ENCODE measurements at places on chromosomes 2 and 18.

DNA sequence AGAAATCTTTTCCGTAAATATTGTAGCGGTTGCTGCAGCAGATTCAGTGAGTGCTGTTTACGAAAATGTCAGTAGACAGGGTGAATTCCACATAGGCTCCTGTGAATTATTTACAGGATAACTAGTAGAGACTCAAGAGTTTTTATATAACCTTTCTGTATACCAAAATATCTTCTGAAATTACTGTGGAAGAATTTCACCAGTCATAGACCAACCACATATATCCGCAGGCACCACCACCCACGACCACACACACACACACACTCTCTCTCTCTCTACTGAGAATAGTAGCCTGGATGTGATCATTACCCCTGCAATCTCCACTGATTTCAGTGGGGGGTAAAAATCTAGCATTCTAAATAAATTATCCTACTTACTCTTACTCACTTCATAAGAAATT lies 341.8 kb downstream of the RBM43 start:
- DNase-seq: no peak

GRCh38 chr18:54127759-54128378 lies 96.6 kb downstream of the MBD2 start:
- no peak for DNase-seq

GRCh38 chr2:47803363-47803762 lies 20.4 kb downstream of the MSH6 start:
- no peak for DNase-seq

DNA sequence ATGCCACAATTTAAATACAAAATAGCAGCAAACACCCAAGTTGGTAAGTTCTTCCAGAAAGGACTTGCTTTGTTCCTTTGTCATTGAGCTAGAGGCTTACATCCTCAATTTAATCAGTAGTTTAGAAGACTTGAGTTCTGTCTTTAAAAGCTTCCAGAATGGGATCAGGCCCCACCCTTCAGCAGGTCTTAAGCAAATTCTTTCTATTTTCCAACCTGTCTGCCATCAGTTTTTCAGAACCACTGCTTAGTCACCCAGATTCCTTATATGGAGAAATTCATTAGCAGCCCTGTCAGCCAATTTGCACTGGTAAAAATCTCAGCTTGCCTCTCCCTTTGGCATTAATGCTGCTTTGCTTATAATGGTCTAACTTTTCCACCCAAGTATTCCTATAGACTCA lies 263.6 kb upstream of the HNMT start:
- no peak for DNase-seq

DNA sequence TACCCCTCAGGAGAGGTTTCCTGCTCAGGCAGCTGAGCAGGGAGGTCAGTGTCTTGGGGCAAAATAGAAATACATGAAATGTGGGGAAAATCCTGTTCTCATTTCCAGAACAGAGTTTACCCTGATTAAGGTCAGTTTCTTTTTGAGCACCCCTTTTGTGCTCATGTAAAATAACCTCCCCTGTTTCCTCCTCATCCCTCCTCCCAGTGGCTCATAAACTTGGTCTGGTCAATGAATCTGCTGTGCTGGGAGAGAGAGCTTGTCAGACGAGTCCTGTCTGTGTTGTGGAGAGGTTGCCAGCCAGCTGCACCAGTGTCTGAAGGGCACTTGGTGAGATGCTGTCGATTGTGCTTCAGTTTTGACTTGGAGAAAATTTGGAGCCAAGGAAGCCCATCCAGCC lies 48.6 kb downstream of the NTSR2 start:
- DNase-seq: no peak

DNA sequence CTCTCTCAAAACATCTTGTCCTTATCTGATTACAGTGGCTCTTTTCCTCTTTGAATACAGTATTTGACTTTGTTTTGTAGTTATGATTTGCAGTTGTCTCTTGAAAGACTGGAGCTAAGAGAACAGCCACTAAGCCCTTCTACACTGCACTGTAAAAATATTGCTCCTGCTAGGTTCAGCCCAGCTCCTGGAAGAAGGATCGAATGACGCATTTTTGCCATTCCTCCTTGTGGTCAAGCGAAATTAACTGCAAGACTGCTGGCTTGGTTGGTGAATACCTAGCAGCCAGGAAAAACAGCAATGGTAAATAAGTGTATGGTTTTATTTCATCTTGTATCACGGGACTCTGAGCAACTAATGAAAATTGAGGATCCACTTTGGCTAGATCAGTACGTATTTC lies 407.8 kb upstream of the CDH2 start:
- no peak for DNase-seq

DNA sequence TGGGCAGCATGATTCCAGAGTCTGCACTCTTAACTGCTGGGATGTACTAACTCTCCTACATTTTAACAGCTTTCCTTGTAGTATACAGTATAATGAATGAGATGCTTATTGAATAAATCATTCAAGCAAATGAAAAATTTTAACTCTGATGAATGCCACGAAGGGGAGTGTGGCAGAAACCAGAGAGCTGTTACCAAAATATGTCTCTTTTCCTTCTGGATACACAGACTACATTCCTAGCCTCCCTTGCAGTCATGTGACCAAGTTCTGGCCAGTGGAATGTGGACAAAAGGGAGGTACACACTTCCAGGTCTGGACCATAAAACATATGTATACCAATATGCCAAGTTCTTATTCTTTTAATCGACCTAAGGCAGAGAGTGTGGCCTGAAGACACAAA lies 1.7 kb upstream of the EML4 start:
- DNase-seq: no peak

DNA sequence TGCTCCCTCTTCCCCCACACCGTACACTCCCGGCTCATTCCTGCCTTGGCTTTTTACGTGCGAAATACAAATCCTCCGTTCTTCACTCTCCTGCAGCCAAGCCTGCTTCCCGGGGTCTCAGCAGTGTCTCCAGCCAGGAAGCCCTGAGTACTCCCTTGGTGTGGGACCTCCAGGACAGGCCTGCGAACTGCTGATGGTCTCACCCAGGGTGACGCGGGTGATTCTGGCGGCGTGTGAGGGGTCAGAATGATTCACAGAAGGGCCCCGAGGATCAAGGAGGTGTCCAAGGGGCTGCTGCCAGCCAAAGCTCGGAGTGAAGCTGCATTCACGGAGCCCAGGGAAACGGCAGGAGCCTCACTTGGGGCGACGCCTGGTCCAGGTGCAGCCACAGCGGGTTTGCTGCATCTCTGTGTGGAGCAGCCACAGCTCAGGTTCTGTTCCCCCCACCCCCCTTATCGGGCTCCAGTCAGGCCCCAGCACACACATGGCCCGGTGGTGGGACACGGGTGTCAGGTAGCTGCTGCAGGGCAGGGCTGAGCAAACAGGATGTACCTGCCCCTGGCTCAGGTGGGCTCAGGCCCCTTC lies 337.7 kb upstream of the MYT1L start:
- DNase-seq: no peak

GRCh38 chr2:46655551-46656436 lies 176.4 kb downstream of the TMEM247 start:
- DNase-seq: no peak

DNA sequence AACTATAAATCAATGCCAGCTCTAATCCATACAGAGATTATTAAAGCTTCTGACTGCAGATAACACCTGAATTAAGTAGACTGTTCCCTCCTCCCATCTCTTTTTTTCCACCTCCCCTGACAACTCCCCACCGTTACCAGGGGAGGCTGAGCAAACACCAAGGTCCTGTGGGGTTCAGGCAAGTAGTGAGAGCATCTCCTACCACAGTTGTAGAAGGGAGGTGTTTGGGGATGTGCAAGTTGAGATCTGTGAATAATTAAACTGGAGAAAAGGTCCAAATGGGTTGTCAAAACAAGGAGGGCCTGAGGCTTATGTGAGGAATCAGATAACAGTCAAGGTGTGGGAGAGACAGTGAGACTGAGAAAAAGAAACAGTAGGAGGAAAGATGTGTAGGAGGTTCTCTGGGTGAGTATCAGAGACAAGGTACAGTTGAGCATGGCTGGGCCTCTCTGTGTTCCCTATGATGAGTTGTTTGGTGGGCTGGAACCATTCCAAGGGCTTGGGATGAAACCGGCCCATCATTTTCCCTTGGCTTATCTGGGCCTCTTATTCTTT lies 194.6 kb downstream of the CYRIA start:
- no peak for DNase-seq
